ENCODE measurements at places on chromosomes 16 and 17. TPM values are rescaled to one million over a fixed set of nuclear protein-coding genes. Genes with fewer than 3 reads are reported as not detected.

The SLC26A11 gene
- total RNA-seq: 16.2 TPM

The ABAT gene
- 2.1 TPM for total RNA-seq

The SRCIN1 gene
- total RNA-seq: not detected

The MYCBPAP gene
- 1.2 TPM for total RNA-seq

The SALL1 gene
- total RNA-seq: 0.12 TPM

Data from chondrocyte (in vitro differentiated cells).